ENCODE measurements at places on chromosomes 5 and 9.

GRCh38 chr9:23556459-23556858, 269.6 kb downstream of the ELAVL2 start:
- no peak for DNase-seq

- DNase-seq = no peak
Observed at GRCh38 chr5:124810396-124811006, 64.1 kb upstream of the ZNF608 start.

DNA sequence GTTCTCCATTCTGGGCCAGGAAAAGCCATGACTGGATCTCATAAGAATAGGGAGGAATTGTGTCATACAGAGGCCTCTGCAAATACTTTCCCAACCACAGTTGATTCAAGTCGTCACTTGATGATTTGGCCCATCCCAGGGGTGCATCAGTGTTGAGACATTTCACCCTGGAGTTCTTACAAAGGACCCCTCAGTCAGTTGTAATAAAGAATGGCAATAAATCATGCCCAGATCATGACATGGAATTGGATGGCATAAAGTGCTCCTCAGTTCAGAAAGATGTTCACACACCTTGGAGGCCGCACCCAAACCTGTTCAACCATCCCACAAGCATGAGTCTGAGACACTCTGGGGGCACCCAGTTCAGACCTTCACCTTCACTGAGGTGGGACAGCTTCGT, 168.1 kb downstream of the NR3C1 start:
- DNase-seq = no peak

GRCh38 chr5:3068401-3068800, 316.9 kb upstream of the IRX2 start:
- DNase-seq = no peak

- DNase-seq = peak; percentile 56
Observed at GRCh38 chr5:147223948-147224791, 10.7 kb upstream of the STK32A start.

GRCh38 chr9:114397219-114397847, 9.6 kb upstream of the AKNA start:
- DNase-seq = no peak

DNA sequence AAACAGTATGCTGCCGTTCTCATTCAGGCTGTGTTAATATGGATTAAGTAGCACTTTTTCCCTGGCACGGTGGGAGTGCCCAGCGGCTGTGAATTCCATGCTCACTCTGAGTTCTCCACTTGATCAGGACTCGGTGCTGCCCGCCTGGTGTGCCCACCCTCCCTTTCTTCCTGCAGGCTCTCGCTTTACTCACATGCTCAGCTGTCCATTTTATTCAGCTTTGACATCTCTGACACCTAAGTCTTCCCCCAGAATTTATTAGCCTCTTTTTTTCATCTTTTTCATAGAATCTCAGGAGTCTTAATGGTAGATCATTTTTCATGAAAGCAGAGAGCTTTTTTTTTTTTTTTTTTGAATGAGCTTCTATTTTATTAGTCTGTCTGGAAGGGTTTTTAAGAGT, 626.5 kb downstream of the IRX1 start:
- no peak for DNase-seq

DNA sequence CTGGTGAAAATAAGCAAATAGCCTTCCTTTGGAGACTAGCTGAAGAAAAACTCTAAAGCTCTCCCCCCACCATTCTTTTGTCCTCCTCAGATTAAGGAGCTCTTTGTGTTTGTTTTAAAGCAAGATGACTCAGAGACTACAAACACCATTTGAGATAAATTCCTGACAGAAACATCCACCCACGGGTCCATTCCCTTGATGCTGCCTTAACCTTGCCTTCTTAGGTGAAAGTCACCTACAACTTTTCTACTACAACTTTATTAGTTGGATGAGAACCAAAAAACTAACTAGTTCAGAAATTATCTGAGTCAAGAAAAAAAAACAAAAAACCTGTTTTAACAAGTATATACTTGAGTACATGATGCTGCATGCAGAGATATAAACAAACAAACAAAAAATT, 831.1 kb downstream of the NR2F1-AS1 start:
- DNase-seq = peak; percentile 24

GRCh38 chr5:81694726-81695125, 56.2 kb downstream of the SSBP2 start:
- DNase-seq = no peak

DNA sequence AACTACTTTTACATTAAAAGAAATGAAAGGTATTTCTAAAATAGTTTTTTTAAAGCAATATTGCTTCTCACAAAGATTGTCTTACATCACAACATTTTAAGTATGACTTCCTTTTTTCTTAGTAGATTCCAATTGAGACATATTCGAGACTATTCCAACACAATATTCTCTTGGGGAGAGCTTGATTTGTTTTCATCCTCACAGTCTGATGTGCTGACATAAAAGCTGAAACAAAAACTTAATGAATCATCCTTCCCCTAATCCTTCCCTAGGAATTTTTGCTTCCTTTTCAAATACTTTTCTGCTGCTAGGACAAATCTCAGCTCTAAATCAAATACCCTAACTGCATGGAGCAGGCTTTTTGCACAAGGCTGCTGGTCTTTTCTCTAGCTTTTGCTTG, 245.8 kb upstream of the MAP3K1 start:
- peak; percentile 77 for DNase-seq

GRCh38 chr9:18606846-18607245, 132.9 kb downstream of the ADAMTSL1 start:
- peak; percentile 16 for DNase-seq

DNA sequence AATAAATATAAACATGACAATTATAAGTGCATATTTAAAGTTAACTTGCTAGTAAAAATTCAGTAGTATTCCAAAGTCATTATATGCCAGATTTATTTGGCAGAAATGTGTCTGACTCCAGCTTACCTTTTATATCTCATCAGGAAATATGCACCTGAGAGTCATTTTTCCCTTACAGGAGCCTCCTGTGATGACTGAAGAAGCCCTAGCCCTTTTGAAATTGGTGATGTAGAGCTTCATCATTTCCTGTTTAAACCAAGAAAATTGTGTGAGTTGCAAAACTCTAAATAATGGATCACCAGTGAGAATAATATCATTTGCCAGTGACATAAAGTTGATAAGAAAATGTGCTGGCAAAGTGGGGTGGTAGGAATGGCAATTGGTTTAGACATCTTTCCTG, 42.1 kb upstream of the CTNND2 start:
- DNase-seq = no peak

DNA sequence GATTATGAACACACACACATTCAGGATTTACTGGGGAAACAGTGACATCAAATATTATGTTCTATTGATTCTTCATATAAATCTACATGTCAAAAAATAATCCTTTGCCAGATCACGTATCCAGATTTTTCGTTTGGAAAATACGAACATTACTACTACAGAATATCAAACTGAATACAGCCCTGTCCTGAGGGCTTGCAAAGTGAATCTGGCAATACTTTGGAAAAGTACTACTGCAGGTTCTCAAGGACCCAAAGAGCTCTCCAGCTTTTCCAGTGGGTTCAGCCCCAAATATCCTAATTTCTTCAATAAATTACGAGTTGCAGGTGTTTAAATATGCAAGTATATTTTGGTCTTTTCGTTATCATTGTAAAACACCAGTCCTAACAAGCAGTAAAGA, 411 bp upstream of the NDUFS4 start:
- DNase-seq = no peak

DNA sequence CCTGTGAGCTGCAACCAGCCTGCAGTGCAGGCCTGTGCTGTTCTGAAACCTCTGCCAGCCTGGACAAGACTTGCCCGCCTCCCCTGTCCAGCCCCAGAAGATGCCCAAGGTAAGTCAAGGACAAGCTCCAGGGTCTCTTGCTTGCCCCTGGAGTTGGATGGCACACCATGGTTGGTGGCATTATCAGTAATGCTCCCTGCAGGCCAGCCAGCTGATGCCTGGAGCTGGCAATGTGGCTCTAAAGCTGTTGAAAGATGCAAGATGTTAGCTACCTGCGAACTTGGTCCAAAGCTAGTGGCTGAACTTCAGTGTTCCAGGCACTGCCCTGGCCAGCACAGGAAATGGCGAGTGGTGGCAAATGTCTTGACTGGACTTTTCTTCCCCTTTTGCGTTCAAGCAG, 14.0 kb upstream of the LTC4S start:
- DNase-seq = no peak

DNA sequence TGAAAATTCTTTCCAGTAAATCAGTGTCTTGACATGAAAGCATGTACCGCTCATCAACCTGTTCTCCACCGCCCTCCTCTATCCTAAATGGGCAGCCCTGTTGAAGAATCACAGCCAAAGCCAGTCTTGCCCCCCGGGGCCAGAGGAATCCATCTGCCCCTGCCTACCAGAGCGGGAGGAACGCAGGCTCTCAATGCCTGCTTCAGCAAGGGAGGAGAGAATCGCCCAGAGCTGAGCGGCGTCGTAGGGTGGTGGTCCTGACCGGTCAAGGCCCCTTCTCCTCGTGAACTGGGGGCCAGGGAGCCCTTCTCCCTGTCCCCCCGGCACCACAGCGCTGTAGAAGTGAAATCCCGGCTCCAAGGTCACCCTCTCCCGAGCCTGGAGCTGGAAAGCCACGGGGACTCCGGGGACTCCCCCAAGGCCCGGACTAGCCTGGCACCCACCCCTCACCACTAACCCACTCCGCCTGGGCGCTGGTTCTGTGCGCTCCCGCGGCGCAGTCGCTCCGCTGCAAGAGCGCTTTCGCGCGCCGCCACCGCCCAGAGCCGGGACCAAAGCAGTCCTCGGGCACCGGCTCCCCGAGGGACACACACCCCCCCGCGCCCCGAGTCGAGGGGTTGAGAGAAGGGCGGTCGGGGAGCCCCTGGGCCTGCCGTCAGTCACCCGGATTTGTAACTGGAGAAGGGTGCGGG, 718 bp upstream of the TMEM215 start:
- DNase-seq = no peak

- peak; percentile 33 for DNase-seq
Observed at GRCh38 chr9:93177676-93178075, 6.3 kb upstream of the WNK2 start.

GRCh38 chr5:93192087-93192486, 388.9 kb downstream of the NR2F1-AS1 start:
- peak; percentile 97 for DNase-seq

DNA sequence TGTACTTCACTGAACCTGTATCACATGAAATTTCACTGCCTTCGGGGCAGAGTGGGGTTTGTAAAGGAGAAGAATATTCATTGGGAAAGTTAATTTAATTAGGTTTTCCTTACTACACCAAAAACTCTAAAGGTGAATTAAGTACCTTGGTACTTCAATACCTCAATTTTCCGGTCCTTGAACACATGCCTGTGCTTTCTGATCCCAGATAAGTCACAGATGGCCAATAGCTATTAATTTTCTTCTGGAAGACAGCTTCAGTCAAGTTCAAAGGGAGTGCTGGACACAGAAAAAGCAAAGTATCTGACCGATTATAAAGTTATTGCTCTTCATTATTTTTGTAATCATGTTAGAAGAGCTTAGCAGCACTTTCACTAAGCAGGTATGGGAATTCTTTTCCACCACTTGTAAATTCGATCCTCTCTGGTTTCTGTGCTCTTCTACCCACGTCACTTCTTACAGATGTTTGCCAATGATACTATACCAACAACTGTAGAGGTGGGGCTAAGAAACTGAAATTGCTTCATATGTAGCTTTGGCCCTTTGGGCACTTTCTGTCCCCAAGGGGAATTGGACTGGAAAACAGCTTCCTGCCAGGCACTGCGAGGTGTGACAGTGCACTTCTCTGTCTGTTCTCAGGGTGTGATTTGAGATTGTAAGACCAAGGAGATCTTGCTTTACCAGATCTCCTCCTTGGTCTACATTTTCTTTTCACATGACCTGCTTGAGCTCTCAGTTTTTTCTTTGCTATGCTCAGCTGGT, 164.0 kb downstream of the CCDC192 start:
- DNase-seq = no peak

DNA sequence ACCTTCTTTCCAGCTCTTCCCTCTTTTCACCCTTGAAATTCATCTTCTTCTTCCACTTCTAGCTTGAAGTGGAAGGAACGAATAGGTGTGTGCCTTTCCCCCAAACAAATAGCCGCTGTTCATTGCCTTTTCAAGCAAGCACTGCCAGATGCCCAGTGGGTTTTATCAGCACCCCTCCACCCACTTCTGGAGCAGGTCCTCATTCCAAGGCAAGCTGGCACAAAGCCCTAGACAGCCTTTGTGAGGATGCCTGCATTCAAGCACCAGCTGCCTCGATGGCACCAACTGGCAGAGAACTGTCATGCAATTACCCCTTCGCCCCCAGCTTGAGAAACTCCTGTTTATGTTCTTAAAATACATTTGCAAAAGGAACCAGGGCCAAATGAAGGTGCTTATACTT, 36.5 kb downstream of the SERINC5 start:
- no peak for DNase-seq

DNA sequence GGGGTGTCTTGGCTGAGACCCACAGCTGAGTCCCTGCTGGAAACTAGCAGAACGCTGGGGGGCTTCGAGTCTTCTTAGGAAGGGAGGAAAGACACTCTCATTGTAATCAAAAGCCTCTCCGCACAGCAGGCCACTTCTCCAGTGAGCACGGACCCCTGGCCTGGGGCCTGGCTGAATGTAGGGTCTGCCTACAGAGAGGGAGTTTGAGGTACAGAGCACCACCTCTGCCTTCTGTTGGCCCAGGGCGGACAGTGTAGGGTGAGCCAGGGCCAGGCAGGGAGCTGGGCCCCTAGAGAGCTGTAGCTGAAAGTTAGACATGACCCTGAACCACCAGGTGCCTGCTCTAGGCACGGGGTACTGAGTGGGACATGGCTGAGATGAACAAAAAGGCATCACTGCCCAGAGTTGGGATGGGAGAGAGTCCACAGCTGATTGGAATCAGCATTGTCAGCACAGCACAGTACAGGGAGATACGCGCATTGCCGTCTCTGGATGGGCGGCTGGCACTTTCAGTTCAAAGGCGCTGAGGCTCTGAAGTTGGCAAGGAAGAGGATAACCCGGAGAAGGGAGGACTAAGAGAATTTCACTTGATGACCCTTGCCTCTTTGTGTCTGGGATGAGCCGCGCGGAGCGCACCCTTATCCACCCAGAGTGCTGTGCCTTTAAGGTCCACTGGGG, 363 bp upstream of the SLC25A48 start:
- DNase-seq = peak; percentile 21

GRCh38 chr5:14071433-14071832, 71.7 kb upstream of the TRIO start:
- no peak for DNase-seq

DNA sequence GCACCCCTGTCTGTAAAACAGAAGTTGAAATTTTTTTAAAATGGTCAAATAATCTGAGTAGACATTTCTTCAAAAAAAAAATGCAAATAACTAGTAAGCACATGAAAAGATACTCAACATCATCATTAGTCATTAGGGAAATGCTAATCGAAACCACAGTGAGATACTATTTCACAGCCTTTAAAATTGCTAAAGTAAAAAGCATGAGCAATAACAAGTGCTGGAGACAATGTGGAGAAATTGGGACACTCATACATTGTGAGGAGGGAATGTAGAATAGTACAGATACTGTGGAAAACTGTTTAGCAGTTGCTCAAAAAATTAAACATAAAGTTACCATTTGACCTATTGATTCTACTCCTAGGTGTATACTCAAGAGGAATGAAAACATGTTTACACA, 58.4 kb upstream of the RUSC2 start:
- no peak for DNase-seq

Measured in fibroblast of villous mesenchyme (primary cell).